ENCODE measurements at places on chromosomes 1 and 21. TPM values are rescaled to one million over a fixed set of nuclear protein-coding genes. Genes with fewer than 3 reads are reported as not detected.

TFF1 gene
- not detected for total RNA-seq

SMG7 gene
- 99.7 TPM for total RNA-seq

HTR1D gene
- total RNA-seq, result not detected

LCE3E gene
- not detected for total RNA-seq

NOS1AP gene
- total RNA-seq, result not detected

Data from Karpas-422 (cell line).